ENCODE measurements at places on chromosomes 1 and 21. TPM values are rescaled to one million over a fixed set of nuclear protein-coding genes. Genes with fewer than 3 reads are reported as not detected.

Gene TSACC
- 0.25 TPM for total RNA-seq

Gene KDF1
- 11.0 TPM for total RNA-seq

Gene SPRR2G
- total RNA-seq = not detected

GRCh38 chr1:11417162-11417561, 61.8 kb upstream of the DISP3 start:
- DNase-seq = no peak
